Caco-2 (cell line): ENCODE measurements at places on chromosomes 6 and 20. TPM values are rescaled to one million over a fixed set of nuclear protein-coding genes. Genes with fewer than 3 reads are reported as not detected.
A peak's percentile ranks its signal among the peaks of the same experiment; 100 is the strongest.

The PRR18 gene
- 0.77 and 0.95 TPM in 2 replicates for total RNA-seq

The FAM83B gene
- 16.9 and 21.1 TPM in 2 replicates for total RNA-seq

The CCN6 gene
- total RNA-seq, result not detected in 2 replicates

The PPP1R16B gene
- not detected in 2 replicates for total RNA-seq

DNA sequence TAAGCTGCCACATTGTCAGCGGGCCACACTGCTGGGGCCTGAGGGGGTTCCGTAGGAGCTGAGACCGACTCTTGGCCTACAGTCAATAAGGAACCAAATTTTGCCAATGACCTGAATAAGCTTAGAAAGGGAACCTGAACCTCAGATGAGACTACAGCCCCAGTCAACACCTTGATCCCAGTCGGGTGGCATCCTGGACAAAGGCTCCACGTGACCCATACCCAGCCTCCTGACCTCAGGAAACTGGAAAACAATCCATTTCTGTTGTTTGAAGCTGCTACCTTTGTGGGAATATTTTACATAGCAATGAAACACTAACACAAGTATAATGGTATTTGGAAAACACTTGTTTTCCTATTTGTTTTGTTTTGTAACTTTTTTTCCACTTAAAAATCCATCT, 179.9 kb upstream of the RALGAPA2 start:
- DNase-seq, result no peak
- H3K4me1 ChIP-seq, result no peaks in the 10 kb centered on the region
- H3K27me3 ChIP-seq, result no peaks in the 10 kb centered on the region
- H3K4me3 ChIP-seq, result no peak overlapping the region
- no peak overlapping the region for H3K27ac ChIP-seq

DNA sequence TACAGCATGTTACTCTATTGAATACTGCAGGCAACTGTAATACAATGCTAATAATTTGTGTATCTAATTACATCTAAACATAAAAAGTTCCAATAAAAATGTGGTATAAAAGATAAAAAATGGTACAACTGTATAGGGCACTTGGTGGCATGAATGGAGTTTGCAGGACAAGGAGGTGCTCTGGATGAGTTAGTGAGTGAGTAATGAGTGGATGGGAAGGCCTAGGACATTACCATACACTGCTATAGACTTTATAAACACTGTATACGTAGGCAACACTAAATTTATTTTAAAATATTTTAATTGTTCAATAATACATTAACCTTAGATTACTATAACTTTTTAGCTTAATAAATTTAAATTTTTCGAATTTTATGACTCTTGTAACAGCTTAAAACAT, 579.6 kb upstream of the MAN1A1 start:
- H3K36me3 ChIP-seq, result no peaks in the 10 kb centered on the region
- no peak overlapping the region for H3K4me3 ChIP-seq

- H3K27me3 ChIP-seq, result no peaks in the 10 kb centered on the region
- H3K27ac ChIP-seq, result no peak overlapping the region
Observed at GRCh38 chr6:3391902-3392458, 64.9 kb downstream of the SLC22A23 start.

DNA sequence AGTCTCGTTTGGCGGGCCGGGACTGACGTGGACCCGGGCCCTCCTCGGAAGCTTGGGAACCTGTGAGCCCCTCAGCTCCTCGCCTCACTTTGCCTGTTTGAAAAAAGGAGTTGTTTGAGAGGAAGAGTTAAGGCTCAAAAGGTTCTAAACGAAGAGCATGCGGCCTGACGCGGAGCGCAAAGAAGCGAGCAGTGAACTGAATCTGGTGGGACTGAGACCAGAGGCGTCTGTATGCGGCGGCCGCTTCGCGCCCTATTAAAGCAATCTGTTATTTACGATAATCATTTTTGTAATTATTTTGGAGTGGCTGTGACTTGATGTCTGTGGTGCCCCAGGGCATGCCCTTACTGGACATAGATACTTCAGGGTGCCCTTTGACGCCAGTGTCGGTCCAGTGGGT, 3.3 kb upstream of the TFAP2C start:
- H3K27me3 ChIP-seq, result no peaks in the 10 kb centered on the region
- no peaks in the 10 kb centered on the region for H3K36me3 ChIP-seq
- no peak for DNase-seq
- no peak overlapping the region for H3K27ac ChIP-seq
- no peak overlapping the region for H3K4me3 ChIP-seq
- peaks cover 11% of the 10 kb centered on the region; the same call in 1 of the 2 replicates for H3K4me1 ChIP-seq

GRCh38 chr6:31615748-31616147, 714 bp downstream of the AIF1 start:
- H3K27ac ChIP-seq, result peak overlapping the region; percentile 91
- DNase-seq, result no peak
- H3K4me3 ChIP-seq, result no peak overlapping the region
- peaks cover 29% of the 10 kb centered on the region for H3K4me1 ChIP-seq

- H3K4me1 ChIP-seq, result no peaks in the 10 kb centered on the region
- no peak for DNase-seq
- no peaks in the 10 kb centered on the region for H3K27me3 ChIP-seq
Observed at GRCh38 chr6:100693249-100693927, 187.7 kb downstream of the ASCC3 start.

DNA sequence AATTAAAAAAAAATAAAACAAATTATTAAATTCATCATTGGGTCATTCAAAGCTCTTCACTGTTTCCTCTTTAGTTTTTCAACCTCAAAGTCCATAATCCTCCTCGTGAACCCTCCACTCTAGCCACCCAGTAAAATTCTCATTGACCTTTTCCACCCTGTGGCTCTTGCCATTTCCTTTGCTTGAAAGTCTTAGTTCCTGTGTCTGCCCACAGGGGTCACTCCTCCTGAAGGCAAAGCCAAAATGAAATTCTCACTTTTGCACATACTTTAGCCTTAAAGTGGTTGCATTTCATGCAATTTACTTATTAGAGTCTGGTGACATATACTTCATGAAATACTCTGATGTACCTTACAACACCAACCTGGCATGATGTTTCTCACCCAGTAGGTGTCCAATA, 263.7 kb downstream of the BMP2 start:
- H3K27ac ChIP-seq, result no peak overlapping the region
- H3K36me3 ChIP-seq, result no peaks in the 10 kb centered on the region
- DNase-seq, result no peak

- peaks cover 11% of the 10 kb centered on the region; the same call in 1 of the 2 replicates for H3K4me1 ChIP-seq
- peak overlapping the region; percentile 75 for H3K27ac ChIP-seq
- peaks cover 3% of the 10 kb centered on the region for H3K36me3 ChIP-seq
- no peaks in the 10 kb centered on the region for H3K27me3 ChIP-seq
- no peak overlapping the region for H3K4me3 ChIP-seq
- no peak for DNase-seq
Observed at GRCh38 chr6:158761746-158762145, 57.4 kb downstream of the EZR start.

DNA sequence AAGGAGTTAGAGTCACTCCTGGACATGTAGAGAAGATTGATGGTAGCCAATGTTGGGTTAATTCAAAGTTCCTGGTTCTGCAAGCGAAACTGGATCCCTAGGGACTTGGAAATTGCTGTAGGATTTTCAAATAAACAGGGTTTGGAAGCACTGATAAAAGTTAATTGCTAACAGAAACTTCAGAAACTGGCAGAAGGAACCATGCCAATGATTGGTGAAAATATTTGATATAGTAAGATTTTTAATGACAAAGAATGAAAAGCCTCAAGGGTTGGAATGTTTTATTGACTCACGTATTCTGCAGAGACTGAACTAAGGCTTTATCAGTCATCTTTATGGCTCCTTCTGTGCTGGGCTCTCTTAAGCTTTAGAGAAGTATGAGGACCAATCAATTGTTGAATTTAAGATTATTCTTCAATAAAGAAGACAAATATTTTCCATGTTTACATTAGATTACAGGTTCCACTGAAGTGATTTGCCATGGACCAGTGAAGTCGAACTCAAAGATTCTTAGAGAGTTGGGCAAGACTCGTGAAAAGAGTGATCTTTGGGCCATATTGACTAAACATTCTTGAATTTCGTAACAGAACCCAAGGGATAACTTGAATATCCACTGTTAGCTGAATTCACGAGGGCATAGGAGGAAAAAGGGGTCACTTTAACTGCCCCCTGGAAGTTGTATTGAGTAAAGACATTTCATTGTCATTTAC, 371.4 kb downstream of the HDGFL1 start:
- H3K27ac ChIP-seq, result peak overlapping the region; percentile 67
- H3K36me3 ChIP-seq, result no peaks in the 10 kb centered on the region
- DNase-seq, result peak; percentile 72
- no peak overlapping the region for H3K4me3 ChIP-seq
- peaks cover 28% of the 10 kb centered on the region for H3K4me1 ChIP-seq

DNA sequence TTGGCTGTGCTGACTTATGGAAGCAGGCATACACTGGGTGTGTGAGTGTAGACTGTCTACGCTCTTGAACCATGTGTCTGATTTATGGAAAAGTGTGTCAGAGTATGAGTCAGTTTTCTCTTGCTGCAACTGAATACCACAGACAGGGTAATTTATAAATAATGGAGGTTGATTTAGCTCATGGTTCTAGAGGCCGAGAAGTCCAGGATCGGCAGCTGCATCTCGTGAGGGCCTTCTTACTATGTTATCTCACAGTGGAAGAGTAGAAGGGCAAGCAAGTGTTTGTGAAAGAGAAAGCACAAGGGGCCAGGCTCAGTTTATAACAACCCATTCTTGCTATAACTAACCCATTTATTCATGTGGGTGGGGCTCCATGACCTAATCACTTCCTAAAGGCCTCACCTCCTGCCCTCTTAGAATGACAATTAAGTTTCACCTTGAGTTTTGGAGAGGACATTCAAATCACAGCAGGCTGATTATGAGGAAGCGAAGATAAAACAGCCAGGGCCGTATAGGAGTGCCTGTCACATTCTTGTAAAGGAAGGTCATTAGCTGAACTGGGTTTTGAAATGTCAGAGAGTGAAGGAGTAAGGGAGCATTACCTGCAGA, 6.7 kb downstream of the GPR31 start:
- DNase-seq, result no peak
- no peak overlapping the region for H3K27ac ChIP-seq
- H3K4me3 ChIP-seq, result no peak overlapping the region
- no peaks in the 10 kb centered on the region for H3K27me3 ChIP-seq
- no peaks in the 10 kb centered on the region for H3K36me3 ChIP-seq

DNA sequence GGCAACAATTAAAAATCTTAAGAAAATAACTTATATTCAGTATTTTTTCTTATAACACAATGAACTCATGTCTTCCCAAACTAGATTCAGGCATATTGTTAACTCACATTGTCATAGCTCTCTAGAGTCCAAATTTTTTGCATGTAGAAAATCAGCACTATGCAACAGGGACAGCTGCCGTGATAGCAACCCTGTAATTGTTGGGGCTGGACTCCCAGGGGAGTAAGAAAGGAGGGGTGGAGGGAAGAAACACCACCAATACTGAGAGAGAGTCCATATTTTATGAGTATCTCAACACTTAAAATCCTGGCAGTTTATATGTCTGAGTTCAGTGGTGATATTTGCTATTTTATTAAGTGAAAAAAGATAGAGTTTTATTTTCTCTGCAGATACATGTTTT, 89.6 kb upstream of the HS3ST5 start:
- H3K36me3 ChIP-seq, result no peaks in the 10 kb centered on the region
- no peak for DNase-seq
- H3K27ac ChIP-seq, result no peak overlapping the region
- no peak overlapping the region for H3K4me3 ChIP-seq

GRCh38 chr6:151690303-151690702, 117.2 kb upstream of the ESR1 start:
- no peaks in the 10 kb centered on the region for H3K36me3 ChIP-seq
- H3K27ac ChIP-seq, result no peak overlapping the region
- H3K4me1 ChIP-seq, result peaks cover 3% of the 10 kb centered on the region; the same call in 1 of the 2 replicates
- no peaks in the 10 kb centered on the region for H3K27me3 ChIP-seq
- no peak overlapping the region for H3K4me3 ChIP-seq
- no peak for DNase-seq
